ENCODE measurements at places on chromosomes 3 and 15.

DNA sequence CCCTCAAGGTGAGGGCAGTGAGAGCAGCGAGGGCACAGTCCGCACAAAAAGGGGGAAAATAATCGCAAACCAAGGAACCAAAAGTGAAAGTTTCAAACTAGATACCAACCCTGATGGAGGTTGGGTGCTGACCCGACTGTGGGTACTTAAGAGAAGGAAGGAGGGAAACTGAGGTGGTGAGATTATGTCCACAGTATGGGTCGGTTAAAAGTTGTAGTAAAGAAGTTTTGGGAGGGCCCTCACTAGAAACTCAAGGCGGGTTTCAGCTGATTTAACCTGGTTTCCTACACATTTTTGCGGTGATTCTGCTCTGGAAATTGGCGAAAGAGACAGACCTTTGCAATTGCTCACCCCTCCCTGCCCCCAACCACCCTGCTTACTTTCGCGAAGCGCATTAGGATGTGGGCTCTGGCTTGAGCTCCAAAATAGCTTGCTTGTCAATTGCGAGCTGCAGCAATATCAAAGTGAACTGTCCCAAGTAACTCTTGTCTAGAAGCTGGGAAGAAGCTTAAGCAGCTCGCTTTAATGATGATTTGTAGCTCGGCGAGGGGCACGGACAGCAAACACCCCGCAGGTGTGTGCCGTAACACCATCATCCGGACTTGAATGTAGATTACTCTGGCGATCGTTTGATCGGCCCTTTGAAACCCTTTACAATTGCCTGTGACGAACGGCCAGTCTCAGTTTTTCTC lies 15.8 kb downstream of the SOX2 start:
- no peak for DNase-seq

- no peak for DNase-seq
These were observed 16.3 kb downstream of the SLC9A9 start for GRCh38 chr3:143831994-143832393.

DNA sequence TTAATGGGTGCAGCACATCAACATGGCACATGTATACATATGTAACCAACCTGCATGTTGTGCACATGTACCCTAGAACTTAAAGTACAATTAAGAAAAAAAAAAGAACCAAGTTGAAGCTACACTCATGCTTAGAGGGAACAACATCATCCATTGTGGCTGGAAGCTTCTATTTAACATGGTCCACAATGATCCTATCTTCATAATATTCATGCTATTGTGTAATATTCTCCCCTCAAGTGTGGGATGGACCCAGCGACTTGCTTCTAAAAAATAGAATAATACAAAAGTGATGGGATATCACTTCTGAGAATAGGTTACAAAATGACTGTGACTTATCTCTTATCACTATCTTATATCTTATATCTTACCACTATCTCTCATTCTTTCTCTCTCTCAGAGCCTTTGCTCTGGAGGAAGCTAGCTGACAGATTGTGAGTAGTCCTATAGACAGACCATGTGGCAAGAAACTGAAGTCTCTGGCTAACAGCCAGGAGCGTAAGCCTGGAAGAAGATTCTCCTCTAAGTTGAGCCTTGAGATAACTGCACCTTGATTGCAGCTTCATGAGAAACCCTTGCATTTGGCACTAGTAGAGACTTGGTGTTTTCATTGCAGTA lies 198.5 kb upstream of the MRPL3 start:
- DNase-seq: no peak

- peak; percentile 28 for DNase-seq
These were observed 76.4 kb downstream of the BBX start for GRCh38 chr3:107598926-107599771.

DNA sequence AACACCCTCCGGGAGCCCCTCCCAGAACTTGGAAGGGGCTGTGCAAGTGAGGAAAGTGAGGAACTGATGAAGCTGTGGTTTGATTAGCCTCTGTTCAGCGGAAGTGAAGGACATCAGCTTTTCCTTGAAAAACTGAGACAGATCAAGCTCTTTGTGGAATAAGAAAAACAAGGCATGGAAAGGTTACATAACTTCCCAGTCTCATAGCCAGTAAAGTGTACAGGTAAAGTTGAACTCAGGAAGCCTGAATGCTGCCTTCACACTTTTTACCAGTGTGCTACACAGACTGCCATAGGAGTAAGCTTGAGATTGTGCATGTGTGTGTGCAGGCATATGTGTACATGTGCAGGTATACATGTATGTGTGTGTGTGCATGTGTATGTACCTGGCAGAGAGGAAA lies 293.2 kb downstream of the FGF12 start:
- no peak for DNase-seq

DNA sequence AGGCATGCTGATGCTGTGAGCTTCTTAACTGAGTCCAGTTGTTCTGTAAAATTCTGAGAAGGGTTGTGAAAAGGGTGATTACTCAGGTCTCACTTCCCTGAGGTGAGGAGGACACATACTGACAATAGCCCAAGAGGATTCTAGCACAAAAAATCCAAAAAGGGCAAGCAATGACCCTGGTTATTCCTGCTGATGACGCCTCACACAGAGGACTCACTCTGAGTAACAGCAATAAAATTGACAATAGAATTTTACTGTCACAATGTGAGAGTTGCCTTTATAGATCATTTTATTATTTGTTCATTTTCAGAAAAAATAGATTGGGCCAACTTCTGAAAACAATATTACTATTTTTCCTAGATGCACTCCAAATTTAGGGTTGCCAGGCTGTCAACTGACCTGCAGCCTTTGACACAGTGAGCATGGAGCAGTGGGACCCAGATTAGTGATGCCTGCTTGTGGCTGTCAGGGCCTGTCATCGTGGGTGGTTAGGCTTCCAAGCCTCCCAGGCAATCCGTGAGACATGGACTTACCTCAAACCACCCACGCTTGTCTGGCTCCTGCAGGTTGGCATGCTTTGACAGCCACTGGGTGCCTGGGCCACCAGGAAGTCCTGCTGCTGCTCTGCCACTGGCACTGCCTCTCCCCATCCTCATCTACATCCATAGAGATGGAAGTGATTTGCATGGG lies 396.0 kb upstream of the THBS1 start:
- DNase-seq: no peak

DNA sequence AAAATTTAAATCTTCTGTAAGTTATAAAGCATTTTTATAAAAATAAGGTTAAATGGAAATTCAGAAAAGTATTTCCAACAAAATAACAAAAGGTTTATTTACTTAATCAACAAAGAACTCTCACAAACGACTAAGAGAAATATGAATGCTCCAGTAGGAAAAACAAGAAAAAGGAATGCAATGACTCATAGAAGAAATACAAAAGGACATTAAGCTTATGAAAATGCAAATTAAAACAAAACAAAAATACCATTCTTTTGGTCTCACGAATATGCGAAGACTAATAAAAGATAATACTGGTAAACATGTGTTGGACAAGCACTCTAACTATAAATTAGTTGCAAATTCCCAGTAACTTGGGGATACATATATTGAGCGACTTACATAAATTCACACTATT lies 17.5 kb upstream of the TBC1D5 start:
- DNase-seq: no peak

DNA sequence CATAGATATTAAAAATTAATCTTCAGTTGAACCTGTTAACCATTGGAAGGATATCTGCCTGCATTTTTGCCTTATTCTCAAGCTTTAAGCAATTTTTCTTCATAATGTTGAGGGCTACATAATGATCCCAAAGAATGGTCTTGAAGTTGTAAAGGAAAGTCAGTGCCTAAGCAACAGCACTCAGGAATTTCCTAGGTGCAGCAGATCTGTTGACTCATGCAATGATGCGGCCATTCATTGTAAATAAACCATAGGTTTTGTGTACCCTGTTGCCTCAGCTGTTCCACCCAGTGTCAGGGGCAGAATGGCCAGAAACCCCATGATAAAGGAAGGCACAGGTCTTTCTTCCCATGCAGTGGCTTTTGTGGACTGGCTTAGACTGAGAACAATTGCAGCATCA lies 78.4 kb upstream of the TRIM42 start:
- no peak for DNase-seq

GRCh38 chr3:43515208-43515917 lies 106.4 kb downstream of the ANO10 start:
- DNase-seq: no peak

GRCh38 chr15:28873585-28874190 lies 12.1 kb upstream of the APBA2 start:
- DNase-seq: no peak

- DNase-seq: no peak
These were observed 22.6 kb downstream of the MKRN2 start for GRCh38 chr3:12579456-12579855.

GRCh38 chr3:139537361-139537760 lies 2.2 kb downstream of the RBP1 start:
- no peak for DNase-seq

GRCh38 chr3:36904641-36905040 lies 40.2 kb downstream of the TRANK1 start:
- DNase-seq: no peak

GRCh38 chr3:78257951-78258530 lies 1218.1 kb downstream of the ROBO2 start:
- DNase-seq: no peak

- no peak for DNase-seq
These were observed 29.7 kb downstream of the OR4F15 start for GRCh38 chr15:101841656-101842055.

GRCh38 chr3:189778340-189778950 lies 147.3 kb downstream of the TP63 start:
- DNase-seq: no peak

- no peak for DNase-seq
These were observed 1.2 kb downstream of the IGDCC4 start for GRCh38 chr15:65421360-65422215.
